Activated naive CD4-positive, alpha-beta T cell treated with anti-CD3 and anti-CD28 coated beads for 36 hours (primary cell): ENCODE measurements at places on chromosomes 3 and 15.

DNA sequence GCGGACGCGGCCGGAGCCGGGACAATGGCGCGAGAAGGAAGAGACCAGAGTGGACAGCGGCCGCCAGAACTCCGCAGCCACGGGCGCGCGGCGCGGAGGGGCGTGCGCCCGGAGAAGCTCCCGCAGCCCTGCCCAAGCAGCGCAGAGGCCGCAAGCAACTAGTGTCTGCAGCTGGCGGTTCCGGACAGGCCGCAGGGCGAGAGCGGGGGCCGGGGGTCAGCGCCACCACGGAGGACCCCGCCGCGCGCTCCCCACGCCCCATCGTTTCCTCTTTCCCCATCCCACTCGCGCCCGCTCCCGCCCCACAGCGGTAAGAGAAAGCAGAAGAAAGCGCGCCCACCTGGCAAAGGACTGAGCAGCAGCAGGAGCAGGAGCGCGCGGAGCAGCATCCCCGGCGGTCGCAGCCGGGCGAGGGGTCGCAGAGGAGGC lies 440 bp downstream of the PRTG start:
- peak; percentile 17 for DNase-seq

- DNase-seq, result no peak
These were observed 1062.9 kb upstream of the EPHA6 start for GRCh38 chr3:95751509-95751908.

DNA sequence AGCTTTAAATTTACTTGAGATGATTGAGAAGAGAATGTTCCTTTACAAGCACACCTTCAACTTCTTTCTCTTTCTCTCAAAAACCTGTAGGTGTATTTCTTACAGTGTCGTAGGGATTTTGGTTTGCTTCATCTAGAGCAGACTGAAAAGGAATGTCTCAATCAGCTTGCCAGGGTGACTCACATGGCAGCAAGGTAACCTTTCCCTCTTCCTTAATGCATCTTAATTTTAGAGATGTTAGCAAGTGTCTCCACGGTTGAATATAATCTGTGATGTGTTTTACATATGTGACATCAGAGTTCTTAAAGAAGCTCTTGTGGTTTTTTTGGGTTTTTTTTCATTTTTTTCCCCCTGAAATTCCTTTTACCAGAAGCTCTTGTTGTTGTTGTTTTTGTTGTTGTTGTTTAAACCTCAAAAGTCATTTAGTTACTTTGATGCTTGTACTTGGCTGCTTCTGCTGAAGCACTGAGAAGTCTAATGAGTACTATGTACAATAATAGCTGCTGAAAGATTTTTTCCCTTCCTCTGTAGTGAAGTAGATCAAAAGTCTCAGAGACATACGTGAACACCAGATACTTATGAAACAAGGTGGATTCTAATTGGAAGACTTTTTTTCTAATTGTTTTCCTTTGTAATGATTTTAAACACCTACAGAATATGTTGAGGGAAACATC lies 83.1 kb downstream of the RETNLB start:
- peak; percentile 10 for DNase-seq

GRCh38 chr15:44024155-44024554 lies 170.9 kb downstream of the FRMD5 start:
- no peak for DNase-seq

GRCh38 chr3:64563751-64564150 lies 124.0 kb downstream of the ADAMTS9 start:
- DNase-seq, result no peak

- DNase-seq, result peak; percentile 18
These were observed 415.9 kb upstream of the KCNMB2 start for GRCh38 chr3:178120367-178120766.

DNA sequence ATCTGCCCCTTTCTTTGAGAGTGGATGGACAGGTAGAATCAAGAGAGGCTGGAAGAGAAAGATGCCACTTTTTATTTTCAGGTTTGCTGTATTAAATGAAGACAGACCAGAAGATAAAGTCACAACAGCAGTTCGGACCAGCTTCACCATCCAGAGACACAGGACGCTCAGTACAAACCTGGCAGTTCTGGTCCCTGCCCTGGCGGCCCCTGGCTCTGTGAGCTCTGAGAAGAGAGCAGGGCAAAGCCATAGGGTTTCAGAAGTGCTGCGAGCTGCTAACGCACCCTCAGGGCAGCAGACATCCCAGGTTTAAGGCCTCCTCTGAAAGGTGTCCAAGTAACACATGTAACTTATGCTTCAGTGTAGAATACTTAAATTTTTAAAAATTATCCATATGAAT lies 216.8 kb downstream of the ADAMTS17 start:
- DNase-seq, result no peak
